ENCODE measurements at places on chromosomes 11 and 22. TPM values are rescaled to one million over a fixed set of nuclear protein-coding genes. Genes with fewer than 3 reads are reported as not detected.

DNA sequence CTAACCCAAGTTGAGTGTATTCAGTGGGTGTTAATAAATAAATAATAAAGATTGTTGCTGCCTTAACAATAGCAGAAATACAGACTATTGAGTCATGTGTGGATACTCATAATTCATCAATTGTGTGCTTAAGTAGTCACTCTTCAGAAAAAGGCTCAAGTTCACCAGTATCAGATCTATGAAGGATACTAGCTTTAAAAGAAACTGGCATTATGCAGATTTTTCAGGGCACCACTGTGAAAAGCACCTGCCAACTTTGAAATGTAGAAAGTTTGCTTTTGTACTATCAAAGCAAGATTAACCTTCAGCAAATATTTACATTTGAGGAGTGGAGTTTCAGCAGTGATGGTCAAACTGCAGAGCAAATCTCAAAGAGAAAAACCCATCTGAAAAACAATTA is 20.1 kb upstream of the SYTL2 start:
- no peak overlapping the region for H3K4me3 ChIP-seq
- H3K27ac ChIP-seq = no peak overlapping the region
- peaks cover 7% of the 10 kb centered on the region for H3K4me1 ChIP-seq
- DNase-seq = no peak

The GLB1L2 gene
- 0.28 TPM for total RNA-seq

DNA sequence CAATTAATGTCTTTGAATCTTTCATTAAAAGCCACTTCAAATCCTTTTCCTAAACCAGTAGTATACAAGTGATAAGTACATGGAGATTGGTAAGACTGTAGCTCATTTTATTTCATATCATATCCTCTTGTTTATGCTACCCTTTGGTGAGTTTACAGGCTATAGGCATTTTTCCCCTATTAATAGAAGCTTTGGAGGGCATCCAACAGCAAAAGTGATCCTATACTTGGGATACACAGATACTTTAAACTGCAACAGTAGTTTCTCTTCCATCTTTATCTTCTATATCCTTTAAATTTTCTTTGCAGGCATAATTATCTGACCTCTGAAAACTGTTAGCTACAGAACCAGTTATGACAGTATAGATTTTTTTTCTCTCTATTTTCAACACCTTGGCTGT is 114.5 kb upstream of the SPON1 start:
- H3K36me3 ChIP-seq = no peaks in the 10 kb centered on the region
- H3K4me3 ChIP-seq = no peak overlapping the region
- no peak overlapping the region for H3K27ac ChIP-seq
- H3K4me1 ChIP-seq = no peaks in the 10 kb centered on the region
- no peak for DNase-seq

DNA sequence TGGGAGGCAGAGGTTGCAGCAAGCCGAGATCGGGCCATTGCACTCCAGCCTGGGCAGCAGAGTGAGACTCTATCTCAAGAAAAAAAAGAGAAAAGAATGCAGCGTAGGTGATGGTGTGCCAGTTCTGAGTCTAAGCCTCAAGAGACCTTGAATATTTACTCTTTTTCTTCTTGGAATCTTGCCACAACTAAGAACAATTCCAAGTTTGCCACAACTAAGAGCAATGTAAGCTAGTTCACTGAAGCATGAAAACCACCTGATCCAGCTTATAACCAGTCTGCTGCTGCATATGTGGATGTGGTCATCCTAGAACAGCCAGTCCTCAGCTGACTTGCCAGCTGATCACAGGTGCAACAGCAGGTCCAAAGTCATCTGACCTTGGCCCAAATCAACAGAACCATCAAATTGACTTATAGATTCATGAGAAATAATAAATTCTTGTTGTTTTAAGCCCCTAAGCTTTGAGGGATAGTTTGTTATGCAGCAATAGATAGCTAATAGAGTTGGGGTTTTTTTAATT is 25.4 kb upstream of the SEZ6L start:
- H3K27ac ChIP-seq = no peak overlapping the region
- H3K36me3 ChIP-seq = no peaks in the 10 kb centered on the region
- no peaks in the 10 kb centered on the region for H3K27me3 ChIP-seq
- no peak for DNase-seq
- no peak overlapping the region for H3K4me3 ChIP-seq
- no peaks in the 10 kb centered on the region for H3K4me1 ChIP-seq

GRCh38 chr11:113475160-113475761 is at the start of gene DRD2:
Gene DRD2 (minus strand): TSS chr11:113475398. CDS start chr11:113424651, 50,747 bp downstream.
- no peak for DNase-seq
- no peak within 1 kb of the TSS for H3K4me3 ChIP-seq
- H3K36me3 ChIP-seq = no peaks in the 10 kb centered on the region
- no peak within 1 kb of the TSS for H3K27ac ChIP-seq
- H3K27me3 ChIP-seq = peaks cover 7% of the 10 kb centered on the region

DNA sequence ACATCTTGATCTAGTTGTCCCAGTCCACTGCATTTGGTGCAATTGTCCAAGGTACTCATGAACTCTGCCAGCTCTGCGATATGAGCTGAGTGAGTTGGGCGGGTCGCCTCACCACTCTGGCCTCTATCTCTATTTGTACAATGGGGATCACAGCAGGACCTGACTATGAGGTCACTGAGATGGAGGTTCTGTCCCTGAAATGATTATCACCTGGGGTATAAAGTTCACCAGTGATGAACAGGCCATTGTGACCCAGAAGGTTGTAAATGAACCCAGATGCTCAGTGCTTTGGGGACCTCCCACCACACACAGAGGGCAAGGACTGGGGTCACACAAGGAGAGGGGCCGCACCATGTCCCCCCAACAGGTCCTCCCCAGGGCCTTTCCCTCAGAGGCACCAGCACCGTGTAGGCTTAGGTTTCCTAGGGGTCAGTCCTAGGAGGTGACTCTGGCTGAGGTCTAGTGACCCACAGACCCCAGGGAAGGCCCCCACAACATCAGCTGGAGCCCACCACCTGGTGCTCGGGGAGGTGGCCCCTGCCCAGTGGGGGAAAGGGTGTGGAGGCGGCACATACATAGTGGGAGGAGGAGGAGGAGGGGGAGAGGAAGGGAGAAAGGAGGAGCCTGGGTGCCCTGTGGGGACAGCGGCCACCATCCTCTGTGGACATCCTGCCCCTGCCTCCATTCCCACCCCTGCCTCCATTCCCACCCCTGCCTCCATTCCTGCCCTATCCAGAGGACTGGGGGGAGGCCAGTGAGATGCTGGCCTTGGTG is 25.0 kb upstream of the IGLL1 start:
- no peak overlapping the region for H3K27ac ChIP-seq
- H3K36me3 ChIP-seq = no peaks in the 10 kb centered on the region
- no peaks in the 10 kb centered on the region for H3K4me1 ChIP-seq
- H3K27me3 ChIP-seq = no peaks in the 10 kb centered on the region
- no peak overlapping the region for H3K4me3 ChIP-seq

Measured in endothelial cell of umbilical vein (primary cell).